ENCODE measurements at places on chromosomes 3 and 15.

GRCh38 chr15:56930669-56931313 lies 12.3 kb downstream of the TCF12 start:
- peak; percentile 63 for DNase-seq

DNA sequence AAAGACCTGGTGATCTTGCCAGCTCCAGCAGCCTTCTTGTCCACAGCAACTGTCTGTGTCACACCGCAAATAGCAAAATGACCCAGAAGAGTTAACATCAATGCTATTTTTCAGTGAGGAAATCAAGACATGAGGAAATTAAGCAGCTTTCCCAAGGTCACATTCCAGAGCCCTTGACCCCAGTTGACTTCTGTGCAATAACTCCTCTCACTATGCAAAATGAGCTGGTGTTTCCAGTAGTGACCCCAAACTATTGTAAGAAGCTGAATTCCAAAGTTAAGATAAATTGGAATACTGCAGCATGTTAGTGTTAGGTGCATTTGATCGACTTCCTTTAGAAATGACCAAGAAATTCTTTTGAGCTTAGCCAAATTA lies 172.8 kb upstream of the SNTN start:
- DNase-seq: no peak

GRCh38 chr3:183815951-183816475 lies 9.4 kb downstream of the MAP6D1 start:
- no peak for DNase-seq

GRCh38 chr3:146065573-146066006 lies 95.4 kb downstream of the PLOD2 start:
- DNase-seq: peak; percentile 45

DNA sequence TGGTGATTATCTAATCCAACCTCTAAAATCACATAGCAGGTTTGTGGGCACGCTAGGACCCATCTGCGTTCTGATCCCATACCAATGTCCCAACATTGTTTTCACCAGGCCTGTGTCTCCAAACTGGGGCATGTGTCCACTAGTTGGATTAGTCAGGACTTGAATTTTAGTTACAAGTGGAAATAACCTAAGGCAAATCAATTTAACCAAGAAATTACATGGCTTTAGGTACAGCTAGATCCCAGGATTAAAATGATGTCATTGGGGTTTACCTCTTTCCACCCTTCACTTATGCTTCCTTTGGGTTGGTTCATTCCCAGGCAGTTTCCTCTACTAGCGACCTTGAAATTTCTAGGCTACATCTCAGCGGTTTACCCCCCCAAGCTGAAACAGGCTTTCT lies 47.2 kb upstream of the PXYLP1 start:
- no peak for DNase-seq

Measured in Jurkat, Clone E6-1 (cell line).